GM12864 (cell line): ENCODE measurements at places on chromosomes 12 and 14.

DNA sequence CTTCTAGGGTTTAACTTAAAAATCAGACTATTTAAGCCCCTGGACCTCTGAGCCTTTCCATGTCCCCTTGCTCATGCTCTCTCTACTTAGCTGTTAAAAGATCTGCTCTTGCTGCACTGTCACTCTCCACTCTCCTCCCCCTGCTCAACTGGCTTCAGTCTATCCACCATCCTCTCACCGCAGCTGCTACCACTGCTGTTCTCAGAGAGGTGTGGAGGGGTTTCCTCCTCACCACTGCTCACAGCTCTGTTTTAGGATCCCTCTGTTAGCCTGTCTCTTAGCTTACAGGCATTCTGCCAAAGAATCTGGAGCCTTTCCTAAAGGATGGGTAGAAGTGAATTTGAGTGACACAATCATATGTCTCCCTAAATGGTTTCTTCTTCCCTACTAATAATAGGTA, 43.7 kb upstream of the ATP2B1 start:
- no peak for DNase-seq

DNA sequence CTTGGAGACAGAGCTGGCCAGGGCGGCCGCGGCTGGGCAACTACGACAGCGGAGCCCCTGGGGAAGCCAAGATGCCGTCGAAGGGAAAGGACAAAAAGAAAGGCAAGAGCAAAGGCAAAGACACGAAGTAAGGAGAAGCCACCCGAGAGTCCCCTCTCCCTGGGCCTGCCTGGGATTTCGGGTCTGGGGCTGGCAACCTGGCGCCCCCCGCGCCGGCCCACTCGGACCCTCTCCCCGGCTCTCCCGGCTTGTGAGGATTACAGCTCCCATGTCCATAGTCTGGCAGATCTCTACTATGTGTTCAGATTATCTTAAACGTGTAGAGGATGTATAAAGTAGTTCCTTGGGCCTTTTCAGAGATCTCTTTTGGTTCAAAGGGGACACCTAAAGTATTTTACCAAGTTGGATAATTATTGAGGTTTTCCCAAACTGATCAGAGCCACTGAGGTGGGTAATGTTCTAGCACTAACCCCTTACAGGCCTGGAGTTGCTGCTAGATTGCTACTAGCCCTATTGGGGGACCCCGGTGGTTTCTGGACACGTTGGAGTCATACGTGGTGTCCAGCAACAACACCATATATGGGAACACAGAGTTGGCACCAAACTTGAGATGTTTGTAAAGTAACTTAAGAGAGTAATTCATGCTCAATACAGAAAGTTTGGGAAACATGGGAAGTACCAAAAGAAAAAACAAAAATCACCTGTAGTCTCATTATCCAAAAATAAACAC, 424 bp downstream of the BBOF1 start:
- DNase-seq = no peak

- no peak for DNase-seq
Observed at GRCh38 chr14:105858676-105859025, 332.3 kb downstream of the TMEM121 start.

DNA sequence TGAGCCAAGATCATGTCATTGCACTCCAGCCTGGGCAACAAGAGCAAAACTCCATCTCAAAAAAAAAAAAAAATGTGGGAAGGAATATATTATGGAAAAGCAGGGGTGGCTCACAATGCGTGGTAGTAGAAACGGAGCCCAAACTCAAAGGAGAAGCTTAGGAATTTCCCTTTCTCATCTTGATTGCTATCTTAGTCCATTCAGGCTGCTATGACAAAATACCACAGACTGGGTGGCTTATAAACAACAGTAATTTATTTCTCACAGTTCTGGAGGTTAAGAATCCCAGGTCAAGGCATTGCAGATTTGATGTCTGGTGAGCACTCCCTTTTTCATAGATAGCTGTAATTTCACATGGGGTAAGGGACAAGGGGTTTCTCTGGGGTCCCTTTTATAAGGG, 153.8 kb upstream of the KRR1 start:
- DNase-seq = no peak
